RPMI7951 (cell line): ENCODE measurements at places on chromosomes 11 and 22.

GRCh38 chr22:46796566-46797195 is 34.2 kb downstream of the TBC1D22A start:
- no peak for DNase-seq

DNA sequence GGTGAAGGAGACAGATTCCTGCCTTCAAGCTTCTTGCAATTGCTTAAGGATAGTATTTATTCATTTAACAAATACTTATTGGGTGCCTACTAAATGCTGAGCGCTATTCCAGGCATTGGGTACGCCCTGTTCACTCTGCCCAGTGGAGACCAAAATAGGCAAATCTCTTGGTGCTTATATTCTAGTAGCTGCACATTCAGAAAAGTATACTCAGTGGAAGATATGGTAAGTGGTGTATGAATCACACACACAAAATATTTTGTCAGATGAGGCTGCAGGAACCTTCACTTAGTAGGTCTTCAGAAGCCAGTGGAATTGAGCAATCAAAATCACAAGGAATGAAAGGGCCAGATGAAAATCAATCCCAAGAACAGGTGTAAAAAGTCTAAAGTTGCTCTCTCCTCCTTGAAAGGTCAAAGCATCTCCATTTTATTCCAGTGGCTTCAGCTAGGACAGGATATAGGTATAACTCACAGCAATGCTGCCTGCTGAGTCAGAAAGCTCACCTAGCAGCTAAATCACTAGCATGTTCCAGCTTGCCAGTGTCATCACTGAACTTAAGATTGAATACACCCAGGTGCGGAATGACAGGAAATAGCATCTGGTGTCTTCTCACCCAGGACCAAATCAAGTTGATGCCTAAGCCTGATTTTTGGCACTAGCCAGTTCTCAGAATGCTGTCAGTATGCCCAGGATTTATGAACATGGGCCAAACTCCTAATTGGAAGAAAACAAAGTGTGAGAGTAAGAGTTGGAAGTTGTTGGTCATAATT is 83.9 kb downstream of the AMOTL1 start:
- no peak for DNase-seq

- DNase-seq, result no peak
These were observed 4.9 kb downstream of the SCGB1C1 start for GRCh38 chr11:197741-198235.

DNA sequence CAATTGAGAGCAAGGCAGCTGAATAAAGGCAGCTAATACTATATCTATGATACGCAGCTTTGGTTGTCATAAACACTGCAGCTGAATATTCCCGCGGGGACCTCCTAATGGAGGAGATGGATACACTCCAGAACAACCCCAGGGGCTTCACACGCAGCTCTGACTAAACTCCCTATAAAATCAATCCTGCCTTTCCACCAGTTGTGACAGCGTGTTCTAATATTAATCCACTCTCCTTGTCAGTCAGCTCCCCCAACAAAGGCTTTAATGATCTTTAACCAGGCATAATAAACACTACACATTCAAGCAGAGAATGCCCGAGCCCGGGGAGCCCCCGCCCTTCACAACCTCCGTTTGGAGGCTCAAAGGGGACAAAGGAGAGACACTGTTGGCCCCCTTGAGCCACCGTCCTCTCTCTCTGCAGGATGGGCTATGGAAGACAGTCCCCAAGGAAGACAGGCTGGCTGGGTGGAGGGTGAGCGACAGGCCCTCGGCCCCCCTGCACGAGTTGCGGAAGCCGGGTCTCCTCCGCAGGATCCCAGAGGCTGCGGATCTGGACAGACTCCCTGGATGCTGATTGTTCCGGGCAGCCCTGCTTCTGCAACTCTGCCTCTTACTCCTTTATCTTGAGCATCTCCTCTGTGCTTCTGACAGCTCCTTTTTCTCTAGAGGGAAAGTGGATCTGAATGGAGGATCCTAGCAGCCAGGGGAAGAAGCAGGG is 565.2 kb downstream of the BUD13 start:
- no peak for DNase-seq

DNA sequence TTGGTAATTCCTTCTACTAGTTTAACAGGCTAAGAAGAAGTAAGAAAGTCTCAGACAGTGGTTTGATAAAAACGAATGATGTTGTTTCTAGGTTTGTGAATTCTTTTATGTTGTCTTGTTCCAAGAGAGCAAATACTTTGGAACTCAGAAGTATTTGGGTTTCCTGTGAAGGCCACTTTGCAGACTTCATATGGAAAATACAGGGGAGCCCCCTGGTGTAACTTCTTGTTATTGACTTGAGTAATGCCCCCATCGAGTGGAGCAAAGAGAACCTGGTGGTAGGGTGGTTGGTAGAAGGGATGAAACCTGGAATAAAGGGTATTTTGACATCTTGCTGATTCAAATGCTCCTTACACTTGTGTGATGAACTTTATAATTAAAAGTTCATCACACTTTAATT is 40.0 kb upstream of the PTH start:
- peak; percentile 5 for DNase-seq

GRCh38 chr11:65584723-65585171 is 8.9 kb downstream of the EHBP1L1 start:
- no peak for DNase-seq
